ENCODE measurements at places on chromosomes 7 and 10.

- DNase-seq, result peak; percentile 87
These were observed 57.3 kb downstream of the MAPK8 start for GRCh38 chr10:48363617-48364355.

DNA sequence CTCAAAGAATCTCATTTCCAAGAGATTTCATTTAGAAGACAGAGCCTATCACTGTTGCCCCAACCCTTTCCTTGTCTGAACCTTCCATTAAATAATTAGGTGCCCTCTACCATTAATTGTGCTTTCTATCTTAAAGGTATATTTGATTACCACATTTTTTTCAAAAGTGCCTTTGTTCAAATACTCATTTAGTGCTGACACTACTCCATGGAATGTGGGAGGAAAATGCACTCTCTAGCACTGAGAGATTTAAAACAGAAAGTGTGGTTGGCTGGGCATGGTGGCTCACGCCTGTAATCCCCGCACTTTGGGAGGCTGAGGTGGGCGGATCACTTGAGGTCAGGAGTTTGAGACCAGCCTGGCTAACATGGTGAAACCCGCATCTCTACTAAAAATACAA, 119.8 kb downstream of the CACNA2D1 start:
- DNase-seq, result no peak

DNA sequence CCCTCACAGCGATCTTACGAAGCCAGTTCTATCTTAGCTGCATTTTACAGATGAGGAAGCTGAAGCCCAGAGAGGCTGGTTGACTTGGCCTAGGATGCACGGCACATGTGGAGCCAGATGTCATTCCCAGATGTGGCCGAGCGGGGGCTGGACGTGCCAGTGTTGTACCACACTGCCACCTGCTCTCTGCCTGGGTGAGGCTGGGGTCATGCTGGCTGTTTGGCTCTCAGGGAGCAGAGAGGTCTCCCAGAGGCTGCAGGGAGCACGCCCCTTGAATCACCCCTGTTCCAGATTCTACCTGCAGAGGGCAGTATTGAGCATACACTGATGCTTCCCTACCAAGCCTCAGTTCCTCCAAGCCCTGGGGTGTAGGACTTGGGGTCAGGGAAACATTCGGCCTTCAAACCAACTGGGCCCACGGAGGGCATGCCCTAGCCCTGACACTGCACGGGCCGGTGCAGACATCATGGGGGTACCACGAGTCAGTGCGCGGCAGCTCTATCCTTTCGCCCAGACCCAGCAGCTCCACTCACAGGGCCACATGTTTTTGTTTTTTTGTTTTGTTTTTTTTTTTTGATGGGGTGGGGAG, 3.8 kb upstream of the GTF2IRD1 start:
- DNase-seq, result peak; percentile 73

DNA sequence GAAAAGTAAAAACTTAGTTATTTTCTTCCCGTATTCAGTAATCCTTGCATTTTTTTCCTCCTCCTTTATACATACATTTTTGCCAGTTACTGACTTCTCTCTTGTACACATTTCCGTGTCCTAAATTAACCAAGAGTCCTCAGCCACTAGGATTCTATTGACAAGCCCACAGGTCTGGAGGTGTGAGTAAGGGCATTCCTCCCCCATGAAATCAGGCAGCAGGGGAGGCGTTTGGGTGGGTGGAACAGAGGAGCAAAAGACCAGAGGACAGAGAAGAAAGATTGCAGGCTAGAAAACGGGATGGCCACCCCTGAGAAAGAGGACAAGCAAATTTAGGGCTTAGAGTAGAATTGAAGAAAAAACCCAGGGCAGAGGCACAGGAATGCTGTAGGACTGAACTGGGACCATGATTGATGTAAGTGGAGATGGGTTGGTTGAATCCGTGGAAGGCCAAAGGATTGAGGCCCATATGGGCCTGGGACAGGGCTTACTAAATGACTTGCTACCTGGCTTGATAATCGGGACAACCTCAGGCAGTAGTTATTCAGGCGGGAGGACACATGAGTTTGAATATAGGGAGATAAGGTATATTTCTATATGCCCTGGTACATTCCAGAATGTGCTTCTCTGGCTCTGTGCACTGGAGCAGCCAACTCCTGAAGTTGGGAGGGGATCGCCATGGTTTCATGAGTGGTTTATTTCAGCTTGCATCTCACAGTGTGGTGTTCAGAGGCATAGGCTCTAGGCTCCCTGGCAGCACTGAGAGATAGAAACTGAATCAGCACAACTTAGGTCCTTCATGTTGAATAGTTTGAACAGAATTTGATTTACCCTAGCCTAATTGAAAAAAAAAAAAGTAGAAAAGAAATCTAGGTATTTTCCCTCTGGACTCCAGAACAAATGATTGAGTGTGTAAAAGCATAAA, 28.0 kb downstream of the IKZF1 start:
- DNase-seq, result no peak

DNA sequence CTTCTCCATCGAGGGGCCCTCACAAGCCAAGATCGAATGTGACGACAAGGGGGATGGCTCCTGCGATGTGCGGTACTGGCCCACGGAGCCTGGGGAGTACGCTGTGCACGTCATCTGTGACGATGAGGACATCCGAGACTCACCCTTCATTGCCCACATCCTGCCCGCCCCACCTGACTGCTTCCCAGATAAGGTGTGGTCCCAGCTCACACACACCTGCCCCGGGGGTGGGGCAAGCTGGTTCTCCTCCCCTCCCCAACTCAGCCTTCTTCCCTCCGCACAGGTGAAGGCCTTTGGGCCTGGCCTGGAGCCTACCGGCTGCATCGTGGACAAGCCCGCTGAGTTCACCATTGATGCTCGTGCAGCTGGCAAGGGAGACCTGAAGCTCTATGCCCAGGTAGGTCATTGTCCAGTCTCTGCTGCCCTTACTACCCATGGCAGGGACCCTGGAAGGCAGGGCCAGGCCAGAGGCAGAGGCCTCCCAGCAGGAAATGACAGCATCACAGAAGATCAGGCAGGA, 11.0 kb downstream of the FLNC start:
- no peak for DNase-seq

DNA sequence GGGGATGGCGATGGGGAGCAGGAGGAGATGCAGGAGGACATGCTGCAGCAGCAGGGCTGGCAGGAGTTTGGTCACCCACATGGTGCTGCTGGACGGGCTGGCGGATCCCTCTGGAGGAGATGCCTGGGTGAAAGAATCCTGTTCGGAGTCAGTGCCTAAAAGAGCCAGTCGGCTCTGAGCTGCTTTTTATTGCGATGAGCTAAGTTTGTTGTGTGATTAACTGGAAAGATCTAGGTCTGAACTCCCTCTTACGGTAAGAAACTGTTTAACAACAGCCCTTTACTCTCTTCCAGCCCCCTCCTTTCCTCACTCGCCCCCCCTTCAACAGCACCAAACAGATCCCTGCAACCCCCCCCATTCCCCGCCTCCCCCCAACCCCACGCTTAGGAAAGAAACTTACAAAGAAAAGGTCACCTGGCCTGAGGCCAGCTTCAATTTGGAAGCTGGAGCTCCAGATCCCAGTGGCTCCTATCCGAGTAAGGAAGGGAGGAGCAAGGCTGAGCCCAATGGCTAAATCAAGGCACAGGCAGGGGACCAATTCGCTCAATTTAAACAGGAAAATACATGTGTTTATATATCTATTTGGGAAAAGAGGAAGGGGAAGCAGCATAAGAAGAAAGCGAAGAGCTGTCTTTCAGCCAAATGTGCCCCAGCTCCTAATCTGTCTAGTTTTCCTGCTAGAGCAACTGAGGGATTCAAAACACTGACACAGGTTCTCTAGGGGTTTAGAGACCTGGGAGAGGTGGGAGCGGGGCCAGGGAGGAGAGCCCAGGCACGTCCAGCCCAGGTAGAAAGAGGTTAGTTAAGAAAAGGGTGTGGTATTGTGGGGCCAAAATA, at the start of gene HGF:
HGF (minus strand) TSS at position 157 of the 837 bp plus-strand sequence; CDS start at position 81, 76 bp downstream.
- DNase-seq, result peak; percentile 11

DNA sequence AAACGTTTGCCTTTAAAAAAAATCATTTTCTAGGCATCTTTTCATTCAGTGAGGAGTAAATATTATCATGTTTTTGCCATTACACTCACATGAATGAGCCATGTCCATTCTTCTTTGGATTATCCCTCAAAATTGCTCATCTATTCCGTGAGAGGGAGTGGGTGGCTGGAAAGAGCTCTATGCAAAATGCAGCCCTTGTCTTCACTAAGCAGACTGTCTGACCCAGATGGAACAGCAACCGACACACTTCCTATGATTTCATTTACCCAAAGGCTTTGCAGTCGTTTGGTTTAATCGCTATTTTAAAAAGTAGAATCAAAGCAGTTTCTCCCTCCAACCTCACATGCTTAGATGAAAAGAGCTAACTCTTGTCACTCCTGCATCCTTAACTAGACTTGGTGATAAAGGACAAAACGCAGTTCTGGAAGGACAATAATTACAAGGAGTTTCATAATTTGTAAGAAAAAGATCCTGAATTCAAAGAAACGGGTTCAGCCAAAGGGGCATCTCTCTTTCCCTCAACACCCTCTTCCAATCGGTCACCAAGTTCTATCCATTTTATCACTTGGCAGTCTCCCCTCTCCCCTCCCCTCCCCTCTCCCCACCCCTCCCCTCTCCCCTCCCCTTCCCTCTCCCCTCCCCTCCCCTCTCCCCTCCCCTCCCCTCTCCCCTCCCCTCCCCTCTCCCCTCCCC, 198.1 kb upstream of the STK17A start:
- no peak for DNase-seq

GRCh38 chr7:120583899-120584586, 273.9 kb downstream of the TSPAN12 start:
- no peak for DNase-seq

- peak; percentile 86 for DNase-seq
These were observed 169.3 kb upstream of the AKR1E2 start for GRCh38 chr10:4656576-4657194.

GRCh38 chr10:14648005-14648765, 126.5 kb downstream of the FAM107B start:
- DNase-seq, result peak; percentile 94

DNA sequence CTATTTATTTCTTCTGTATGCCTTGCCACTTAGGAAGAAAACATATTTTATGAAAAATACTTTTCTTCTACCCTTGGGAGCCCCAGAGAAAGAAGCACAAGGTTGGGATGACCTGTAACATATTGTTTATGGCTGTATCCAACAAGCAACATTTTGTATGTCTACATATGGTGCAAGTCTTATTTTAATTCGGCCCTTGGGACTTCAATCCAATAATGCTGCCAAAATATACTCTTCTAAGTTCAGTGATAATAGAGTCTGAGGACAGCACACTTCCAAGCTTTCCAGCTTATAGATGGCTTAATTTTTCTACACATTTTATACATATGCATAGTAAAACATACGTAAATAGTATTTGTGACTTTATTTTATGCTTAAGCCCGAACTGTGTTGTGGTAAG, 318.5 kb upstream of the SEMA3A start:
- no peak for DNase-seq

GRCh38 chr10:91164520-91165065, 55.9 kb upstream of the PCGF5 start:
- DNase-seq, result no peak

DNA sequence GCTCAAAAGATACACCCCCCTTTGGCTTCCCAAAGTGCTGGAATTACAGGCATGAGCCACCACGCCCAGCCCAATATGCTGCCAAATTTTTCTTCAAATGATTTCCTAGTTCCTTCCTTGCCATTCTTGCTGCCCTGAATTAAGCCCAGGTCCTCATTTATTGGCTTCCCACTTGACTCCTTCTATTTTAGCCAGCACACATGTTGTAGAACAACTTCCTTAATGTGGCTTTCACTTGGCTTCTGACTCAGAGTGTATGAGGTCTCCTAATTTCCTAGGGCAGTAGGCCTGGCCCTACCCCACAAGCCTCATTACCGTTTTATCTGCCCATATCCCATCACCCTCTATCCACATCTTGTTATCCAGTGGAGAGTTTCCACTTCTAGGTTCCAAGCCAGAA, 21.8 kb upstream of the HIPK2 start:
- DNase-seq, result peak; percentile 97

GRCh38 chr10:99328579-99329303, 415 bp upstream of the CNNM1 start:
- DNase-seq, result no peak

DNA sequence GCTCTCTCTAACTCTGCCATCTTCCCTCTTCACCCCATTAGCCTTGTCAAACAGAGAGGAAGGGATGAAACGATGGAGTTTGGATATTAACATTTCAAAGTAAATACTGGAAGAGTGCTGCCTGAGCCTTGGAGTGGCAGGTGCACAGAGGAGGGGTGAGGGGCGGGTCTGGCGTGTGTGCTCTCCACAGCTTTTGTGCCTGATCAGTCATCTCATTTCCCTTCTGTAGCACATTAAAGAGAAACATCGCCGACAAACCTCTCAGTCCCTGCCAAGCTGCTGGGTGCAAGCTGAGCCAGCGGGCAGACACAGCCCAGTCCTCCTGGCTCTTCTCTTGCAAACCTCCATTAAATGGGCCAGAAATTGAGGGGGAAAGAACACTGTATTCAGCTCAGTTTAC, 76.2 kb downstream of the SLIT1 start:
- no peak for DNase-seq

DNA sequence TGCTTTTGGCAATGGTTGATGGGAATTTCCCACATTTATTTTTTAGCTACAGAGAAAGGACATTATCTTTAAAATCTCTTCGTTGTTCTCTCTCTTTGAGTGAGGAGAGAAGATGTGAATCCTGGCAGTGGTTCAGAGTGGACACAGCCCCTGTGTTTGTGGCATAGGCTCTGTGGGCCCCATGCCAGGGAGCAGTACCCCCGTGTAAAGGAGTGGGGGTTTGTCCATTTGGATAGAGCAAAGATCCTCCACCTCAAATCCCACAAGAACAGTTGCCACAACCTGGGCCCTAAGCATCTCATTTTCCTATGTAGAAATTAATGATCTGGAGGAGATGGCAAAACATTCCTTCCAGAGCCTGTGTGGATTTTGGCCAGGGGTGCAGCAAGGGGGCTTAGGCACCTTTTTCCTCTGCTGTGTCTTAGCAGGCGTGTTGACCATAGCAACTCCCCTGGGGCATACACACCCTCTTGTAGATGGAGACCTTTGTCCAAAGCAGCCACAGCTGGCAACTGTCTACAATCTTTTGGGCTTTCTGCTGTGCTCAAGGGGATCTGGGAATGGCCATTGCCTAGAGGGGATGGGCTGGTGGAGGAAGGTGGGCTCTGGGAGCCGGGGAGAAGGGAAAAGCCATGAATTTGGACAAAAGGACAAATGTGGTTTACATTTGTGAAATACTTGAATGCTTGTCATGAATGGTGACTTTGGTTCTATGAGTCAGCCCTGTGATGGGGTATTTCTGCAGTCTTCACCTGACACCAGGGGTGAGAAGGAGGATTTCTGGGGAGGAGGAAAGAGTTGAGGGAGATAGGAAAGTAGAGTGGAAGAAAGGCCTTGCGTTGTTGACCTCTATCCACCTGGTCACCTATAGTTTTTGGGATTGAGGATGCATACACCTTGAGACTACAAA, 92.0 kb downstream of the TCF7L2 start:
- DNase-seq, result no peak

- no peak for DNase-seq
These were observed 70.2 kb upstream of the ABLIM1 start for GRCh38 chr10:114728325-114728724.

DNA sequence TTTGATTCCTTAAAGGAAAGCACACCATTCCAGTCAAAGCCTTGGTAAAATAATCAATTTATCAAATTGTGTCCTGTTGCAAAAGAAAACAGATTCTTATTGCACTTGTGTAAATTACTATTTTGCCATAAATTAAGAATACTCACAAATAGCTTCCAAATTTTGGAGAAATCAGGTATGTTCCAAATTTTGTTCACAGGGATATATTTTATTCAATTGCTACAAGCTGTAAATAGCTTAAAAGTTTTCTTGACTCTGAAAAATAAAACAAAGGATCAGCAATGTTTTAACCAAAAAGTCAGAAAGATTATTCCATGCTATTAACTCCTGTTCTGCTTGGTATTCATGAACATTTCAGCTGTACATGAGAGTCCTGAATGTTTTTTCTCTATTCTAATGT, 47.4 kb upstream of the CHST3 start:
- no peak for DNase-seq

All from Kasumi-1 (cell line).